ENCODE measurements at places on chromosomes 16 and 17.

GRCh38 chr17:32609085-32609484 is 122.3 kb downstream of the CDK5R1 start:
- DNase-seq = peak; percentile 18

GRCh38 chr16:58503166-58503862 is 3.4 kb downstream of the NDRG4 start:
- no peak for DNase-seq

DNA sequence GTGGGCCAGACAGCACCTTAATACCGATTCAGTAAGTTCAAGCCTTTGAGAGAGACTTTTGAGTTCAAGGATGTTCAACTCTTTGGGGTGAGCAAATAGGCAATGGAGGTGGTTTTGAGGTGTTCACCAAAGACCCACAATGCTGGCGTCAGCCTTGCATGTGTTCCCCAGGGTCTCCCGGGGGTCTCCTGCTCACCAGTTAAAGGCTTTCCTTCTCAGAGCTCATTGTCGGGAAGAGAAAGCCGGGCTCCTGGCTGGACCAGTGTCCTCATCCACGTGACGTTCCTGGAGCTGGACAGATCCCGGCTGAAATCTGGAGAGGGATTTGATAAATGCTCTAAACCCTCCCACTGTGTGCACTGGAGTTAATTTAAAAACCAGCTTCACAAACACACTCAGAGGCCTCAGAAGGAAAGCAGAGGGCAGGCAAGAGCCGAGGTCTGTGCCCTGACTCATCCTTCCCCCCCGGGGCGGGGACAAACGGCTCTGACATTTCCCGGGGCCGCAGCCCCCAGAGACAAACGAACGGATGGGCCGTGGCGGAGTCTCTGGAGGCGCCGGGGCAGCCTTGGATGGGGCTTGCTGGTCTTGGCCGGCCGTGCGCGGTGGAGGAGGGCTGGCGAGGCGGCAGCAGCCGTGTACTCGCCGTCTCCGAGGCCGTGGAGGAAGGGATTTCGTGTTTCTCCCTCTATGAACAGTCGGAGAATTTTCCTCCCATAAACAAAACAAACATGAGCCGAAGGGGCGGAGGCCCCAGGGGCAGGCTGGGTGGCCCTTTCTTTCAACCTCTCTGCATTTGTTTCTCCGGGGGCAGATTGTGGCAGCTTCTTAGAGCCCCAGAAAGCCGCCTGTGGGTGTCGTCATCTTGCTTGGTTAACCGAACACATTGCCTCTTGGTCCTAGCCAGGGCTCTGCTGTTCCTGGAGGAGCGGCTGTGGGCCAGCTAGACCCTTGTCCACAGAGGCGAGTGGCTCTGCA is 94.2 kb downstream of the NTN1 start:
- DNase-seq = peak; percentile 82

DNA sequence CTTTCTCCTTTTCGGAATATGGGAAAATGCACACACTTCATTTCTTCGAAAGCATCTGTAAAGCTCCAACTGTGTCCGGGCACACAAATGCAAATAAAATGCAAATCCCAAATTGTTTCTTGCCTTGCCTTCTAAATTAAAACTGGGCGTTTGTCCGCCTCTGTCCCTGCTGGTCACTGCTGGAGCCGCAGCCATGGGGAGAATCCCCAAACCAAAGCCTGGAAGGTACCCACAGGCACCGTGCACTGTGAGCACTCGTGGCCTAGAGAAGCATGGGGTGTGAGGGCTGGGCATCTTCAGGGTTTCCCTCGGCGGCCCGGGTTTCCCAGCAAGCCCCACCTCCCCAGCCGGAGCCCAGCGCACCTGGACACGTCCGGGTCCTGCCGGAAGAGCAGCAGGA is 2.9 kb downstream of the SLC47A2 start:
- no peak for DNase-seq

DNA sequence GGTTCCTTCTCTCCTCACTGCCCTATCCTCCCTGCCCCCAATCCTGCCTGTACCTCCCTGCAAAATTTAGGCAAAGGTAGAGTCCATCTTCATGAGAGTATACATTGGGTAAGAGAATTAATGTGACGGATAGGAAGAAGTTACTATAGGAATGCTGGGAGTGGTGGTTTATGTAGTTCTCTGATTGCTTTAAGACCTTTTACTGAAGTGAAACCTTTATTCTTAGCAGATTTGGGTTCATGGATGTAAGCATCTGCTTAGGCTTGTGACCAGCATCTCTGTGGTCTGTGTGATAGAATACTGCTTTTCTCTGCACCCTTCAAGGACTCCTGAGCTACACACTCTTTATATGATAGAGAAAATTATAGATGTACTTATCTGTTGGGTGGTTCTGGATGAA is 127.3 kb downstream of the PRKCA start:
- no peak for DNase-seq

DNA sequence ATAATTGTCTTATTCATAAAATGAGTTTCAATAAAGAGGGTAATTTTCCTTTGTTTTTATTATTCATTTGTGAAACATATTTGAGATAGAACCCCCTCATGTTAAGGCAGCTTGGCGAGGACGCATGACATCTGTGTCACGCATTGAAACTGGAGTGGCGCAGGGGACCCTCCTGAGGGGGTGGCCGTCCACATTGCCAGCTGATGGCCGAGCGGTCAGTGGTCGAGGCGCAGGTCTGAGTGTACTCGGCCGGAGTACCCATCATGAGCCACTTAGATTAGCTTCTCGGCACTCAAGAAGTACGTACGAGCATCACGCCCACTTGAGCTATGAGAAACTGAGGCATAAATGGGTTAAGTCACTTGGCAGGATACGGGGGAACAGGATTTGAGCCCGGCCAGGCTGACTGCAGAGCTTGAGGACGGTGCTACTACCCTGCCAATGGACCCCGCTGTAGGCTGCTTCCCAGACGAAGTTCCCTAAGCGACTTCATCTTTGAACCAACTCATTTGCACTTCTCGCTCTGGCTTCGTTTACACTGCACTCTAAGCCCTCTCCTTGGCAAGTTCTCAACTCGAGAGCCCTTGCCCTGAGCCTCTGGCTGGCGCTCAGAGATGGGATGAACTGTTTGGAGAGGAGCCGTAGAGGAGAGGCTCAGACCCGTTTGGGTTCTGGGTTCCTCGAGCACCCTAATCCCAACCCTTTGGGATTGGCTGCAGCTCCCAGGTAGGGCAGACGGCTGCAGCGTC is 91.8 kb downstream of the SDK2 start:
- DNase-seq = no peak

- DNase-seq = peak; percentile 59
Observed at GRCh38 chr17:8894673-8895578, 27.5 kb upstream of the PIK3R6 start.

GRCh38 chr16:57534337-57534880 is 2.0 kb downstream of the CCDC102A start:
- no peak for DNase-seq

DNA sequence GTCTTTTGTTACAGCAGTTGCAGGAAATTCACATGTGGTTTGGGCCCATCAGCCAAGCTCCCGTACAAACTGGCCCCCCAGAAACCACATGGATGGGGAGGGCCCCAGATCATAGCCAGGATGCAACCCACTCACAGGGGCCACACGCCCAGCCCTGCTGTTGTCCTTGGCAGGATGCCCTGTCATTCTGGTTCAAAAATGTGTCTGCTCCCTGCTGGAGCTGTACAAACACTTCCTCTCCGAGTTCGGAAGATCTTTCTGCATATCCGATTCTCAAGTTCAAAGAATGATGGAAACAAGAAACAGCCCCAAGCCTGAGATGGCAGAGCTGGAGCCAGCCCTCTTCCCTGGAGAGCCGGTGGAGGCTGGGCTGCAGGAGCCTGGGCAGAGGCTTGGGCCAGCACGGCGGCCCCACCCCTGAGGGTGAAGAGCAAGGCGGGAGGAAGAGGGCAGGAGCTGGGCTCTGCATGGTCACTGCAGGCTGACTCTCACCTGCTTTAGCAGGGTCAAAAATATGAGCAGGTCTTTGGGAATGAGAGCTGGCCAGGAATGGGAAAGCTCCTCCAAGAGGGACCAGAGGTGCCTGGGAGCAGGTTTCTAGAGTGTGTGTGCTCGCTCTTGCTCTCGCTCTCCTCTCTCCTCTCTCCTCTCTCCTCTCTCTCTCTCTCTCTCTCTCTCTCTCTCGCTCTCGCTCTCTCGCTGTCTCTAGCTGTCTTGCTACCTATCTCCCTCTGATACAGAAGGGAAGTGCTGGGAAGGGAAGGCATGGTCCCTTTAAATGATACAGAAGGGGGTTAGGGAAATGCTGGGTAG is 34.7 kb upstream of the ENPP7 start:
- peak; percentile 67 for DNase-seq

DNA sequence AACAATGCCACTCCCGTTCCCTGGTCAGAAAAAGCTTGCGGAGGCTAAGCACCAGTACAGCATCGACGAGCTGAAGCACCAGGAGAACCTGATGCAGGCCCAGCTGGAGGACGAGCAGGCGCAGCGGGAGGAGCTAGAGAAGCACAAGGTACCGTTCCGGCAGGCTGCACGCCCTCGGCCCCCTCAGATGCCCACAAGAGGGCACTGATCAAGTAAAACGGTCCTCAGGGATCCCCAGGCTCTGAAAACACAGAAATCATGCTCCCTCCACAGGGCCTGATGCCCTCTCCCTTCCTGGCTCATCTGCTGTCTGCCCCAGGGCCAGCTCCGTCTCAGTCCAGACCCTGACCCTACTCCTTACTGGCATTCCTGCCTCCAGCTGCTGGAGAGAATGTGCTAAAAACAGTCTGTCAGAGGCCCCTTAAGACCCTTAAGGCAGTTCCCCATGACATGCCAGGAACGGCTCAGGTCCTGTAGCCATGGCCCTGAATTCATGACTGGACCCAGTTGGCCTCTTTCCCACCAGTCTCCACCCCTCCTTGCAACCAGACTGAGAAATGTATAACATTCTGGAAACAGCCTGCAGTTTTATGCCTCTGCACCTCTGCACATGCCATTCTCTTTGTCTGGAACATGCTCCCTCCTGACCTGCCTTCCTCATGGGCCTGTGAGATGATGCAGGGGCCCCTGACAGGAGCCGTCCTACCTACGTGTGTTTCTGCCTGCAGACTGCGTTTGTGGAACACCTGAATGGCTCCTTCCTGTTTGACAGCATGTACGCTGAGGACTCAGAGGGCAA is 21.8 kb downstream of the DRC3 start:
- peak; percentile 54 for DNase-seq

DNA sequence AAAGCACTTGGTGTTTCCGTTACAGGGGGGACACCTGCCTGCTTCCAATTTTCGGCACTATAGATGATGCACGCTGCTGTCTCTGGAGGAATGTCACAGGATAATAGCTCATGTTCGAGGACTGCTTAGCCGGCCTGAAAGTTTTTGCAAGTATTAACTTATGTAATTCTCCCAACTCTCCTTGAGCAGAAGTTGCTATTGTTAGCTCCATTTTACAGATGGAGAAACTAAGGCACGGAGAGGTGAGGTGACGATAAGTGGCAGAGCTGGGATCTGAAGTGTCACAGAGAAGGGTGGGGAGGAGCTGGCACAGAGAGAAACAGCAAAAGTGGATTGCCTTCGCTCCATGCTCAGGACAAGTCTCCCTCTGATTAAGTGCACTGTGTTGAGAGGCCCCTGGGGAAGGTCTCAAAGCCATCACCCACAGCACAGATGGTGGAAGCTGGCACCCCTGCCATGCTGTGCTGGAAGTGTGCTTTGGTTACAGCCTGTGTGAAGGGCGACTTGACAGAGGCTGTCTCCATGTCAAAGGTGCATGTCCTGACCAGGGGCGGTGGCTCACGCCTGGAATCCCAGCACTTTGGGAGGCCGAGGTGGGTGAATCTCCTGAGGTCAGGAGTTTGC is 40.8 kb upstream of the MEAK7 start:
- DNase-seq = no peak

DNA sequence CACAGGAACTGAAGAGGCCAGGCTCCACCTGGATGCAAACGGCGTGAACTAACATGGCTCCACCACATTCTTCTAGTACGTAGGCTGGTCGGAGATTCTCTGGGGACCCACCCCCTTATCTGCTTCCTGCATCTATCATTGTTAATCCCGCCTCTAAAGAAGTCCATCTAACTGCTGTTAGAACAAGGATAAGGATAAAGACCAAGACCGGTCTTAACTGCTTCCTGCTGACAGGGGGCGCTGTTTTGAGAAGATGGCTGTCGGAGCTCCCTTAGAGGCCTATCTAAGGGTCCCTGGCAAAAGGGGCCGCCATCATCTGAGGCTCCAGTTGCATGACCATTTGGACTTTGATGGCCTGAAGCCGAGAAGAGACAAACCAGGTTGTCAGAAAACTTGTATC is 25.8 kb upstream of the TNFSF12 start:
- DNase-seq = peak; percentile 5

- DNase-seq = peak; percentile 97
Observed at GRCh38 chr17:17440010-17440843, 36.6 kb upstream of the MED9 start.

- no peak for DNase-seq
Observed at GRCh38 chr16:51666821-51667220, 515.8 kb upstream of the SALL1 start.

DNA sequence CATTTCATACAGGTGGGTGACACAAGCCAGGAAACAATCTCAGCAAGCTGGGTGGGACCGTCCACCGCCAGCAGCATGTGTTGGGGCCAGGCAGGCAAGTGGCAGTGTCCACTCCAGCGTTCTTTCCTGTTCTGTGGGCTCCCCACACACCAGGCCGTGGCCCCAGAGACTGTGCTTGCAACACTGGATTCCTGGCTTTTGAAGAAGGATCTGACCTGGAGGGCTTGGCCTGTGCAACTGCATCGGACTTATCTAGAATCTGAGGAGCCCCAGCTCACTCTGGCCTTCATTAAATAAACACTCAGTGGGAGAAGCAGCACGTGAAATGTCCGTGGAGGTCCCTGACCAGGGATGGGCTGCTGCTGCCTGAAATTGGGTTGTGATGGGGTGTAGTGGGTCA is 3.2 kb downstream of the KSR1 start:
- no peak for DNase-seq

DNA sequence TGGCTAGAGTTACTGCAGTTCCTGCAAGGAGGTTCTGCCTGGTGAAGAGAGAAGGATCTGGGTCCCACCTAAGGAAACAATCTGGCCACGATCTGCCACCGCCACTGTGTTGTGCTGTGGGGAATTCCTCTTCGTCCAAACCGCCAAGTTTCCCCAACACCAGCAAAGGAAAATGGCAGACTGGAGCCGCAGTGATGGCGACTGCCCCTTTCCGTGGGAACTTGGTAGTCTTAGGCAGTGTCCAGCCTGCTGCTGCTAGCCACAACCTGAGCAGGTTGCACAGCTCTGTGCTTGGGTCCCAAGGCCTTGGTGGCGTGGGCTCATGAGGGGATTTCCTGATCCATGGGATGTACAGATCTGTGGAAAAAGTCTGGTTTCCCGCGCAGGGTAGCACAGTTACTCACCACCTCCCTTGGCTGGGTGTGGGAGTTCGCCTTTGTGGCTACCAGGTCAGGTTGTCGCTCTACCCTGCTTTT is 28.6 kb downstream of the NFATC3 start:
- DNase-seq = no peak

- DNase-seq = no peak
Observed at GRCh38 chr16:59469266-59469665, 735.1 kb upstream of the GOT2 start.

Data from SJCRH30 (cell line).